ENCODE measurements at places on chromosomes 11 and 22. TPM values are rescaled to one million over a fixed set of nuclear protein-coding genes. Genes with fewer than 3 reads are reported as not detected.

DNA sequence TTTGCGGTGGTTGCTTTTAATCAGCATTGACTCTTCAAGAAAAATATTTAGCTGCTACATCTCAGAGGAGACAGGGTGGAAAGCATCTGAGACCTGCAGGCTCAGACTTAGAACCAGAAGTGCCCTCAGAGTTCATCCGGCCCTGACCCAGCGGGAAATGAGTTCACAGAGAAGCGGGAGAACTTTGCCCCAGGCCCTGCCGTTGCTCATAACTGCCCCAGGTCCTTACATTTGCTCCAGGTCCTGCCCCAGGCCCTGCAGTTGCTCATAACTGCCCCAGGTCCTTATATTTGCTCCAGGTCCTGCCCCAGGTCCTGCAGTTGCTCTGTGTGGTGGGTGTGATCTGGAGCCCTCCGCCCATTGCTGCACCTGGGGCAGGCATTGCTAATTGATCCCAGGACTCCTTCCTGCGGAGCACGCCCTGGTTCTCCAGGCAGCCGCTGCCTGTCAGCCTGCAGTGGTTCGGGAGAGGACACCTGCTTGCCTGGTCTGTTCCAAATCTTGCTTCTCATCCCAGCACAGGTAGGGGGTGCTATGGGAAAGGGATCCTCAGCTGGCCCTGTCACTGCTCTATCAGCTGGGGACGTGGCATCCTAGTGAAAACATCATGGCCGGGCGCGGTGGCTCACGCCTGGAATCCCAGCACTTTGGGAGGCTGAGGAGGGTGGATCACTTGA lies 58.1 kb upstream of the PPP6R3 start:
- peaks cover 19% of the 10 kb centered on the region for H3K4me1 ChIP-seq
- H3K27me3 ChIP-seq: no peaks in the 10 kb centered on the region
- H3K36me3 ChIP-seq: peaks cover 22% of the 10 kb centered on the region
- no peak for DNase-seq

DNA sequence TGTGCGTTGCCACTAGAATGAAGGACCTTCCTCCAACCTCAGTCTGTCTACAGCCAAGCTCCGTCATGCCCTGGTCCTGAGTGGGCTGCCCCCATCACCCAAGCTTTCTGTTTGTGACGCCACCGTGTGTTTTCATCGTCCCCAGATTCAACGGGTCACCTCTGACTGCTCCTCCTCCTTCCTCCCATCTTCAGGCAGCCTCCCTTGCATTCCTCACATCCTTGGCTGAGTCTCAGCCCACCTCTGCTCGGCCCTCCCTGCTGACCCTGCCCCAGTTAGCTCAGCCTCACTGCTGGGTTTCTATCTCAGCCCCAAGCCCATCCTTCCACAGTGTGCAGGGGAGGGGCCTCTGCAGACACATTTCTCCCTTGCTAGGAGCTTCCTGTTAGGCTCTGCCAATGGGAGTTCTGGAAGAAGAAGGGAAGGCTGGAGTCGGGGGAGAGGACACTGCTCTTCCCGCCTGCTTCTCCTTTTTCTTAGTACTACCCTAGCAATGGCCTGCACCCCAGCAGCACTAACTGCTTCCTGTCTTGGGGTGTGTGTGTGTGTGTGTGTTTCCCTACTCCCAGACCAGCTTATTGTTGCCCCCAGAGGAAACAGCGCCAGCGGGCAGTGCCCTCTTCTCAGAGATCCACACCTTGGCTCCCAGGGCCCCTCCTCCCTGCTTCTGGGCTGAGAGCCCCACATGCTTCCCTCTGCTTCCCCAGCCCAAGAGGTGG lies 5.2 kb downstream of the IFT27 start:
- no peaks in the 10 kb centered on the region for H3K36me3 ChIP-seq
- 0 out of 2 replicates have a peak, but pooled peaks cover 3% of the 10 kb centered on the region for H3K27me3 ChIP-seq
- H3K4me1 ChIP-seq: no peaks in the 10 kb centered on the region
- DNase-seq: no peak

DNA sequence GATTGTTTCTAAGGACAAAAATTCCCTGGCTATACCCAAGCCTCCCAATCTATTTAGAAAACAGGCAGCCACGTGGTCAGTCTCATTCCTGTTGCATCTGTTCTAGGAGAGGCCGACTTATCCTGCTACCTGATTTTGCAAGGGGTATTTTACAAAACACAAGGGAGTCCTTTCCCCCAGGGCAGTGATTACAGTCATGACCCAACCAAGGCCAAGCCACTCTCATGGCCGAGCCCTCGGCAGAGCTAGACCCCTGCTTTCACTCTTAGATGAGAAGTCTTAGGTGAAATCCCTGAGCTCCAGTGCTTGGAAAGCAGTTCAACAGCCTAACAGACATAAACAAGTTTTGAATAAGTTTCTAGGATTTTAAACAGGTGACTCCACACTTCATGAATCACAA lies 89.0 kb upstream of the PITPNB start:
- H3K27ac ChIP-seq: no peak overlapping the region
- no peak overlapping the region for H3K4me3 ChIP-seq
- H3K27me3 ChIP-seq: no peaks in the 10 kb centered on the region
- no peaks in the 10 kb centered on the region for H3K36me3 ChIP-seq
- DNase-seq: no peak

The GPHA2 gene
- not detected for total RNA-seq

The APOC3 gene
- total RNA-seq: not detected
